Globus pallidus (tissue), 1 donor: ENCODE measurements at places on chromosomes 4 and X.
A peak's percentile ranks its signal among the peaks of the same experiment; 100 is the strongest.

DNA sequence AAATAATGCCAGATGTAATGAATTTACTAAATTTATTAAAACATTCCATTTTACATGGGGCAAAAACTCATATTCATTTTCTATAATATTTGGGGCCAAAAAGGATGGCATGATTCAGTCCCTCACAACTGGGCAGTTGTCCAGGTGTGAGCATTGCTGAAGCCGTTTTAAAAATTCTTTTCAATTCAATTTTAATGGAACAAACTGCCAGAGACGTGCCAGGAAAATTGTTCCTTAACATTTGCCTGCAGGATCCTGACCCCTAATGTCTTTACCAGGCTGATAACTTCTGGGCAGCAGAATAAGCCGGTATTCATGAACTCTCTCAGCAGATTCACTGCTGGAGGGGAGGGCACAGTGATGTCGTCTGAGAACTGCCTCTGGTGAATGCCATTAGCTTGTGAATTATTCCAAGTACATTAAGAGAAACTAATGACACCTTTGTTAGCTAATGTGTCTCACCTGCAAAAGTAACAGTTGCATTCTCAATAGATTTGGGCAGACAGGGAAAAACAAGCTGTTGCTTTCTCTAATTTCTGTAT is 1445.1 kb upstream of the TENM3 start:
- DNase-seq, result no peak

- no peak for DNase-seq
Measured at GRCh38 chrX:9062641-9063040, 28.7 kb upstream of the FAM9B start.

DNA sequence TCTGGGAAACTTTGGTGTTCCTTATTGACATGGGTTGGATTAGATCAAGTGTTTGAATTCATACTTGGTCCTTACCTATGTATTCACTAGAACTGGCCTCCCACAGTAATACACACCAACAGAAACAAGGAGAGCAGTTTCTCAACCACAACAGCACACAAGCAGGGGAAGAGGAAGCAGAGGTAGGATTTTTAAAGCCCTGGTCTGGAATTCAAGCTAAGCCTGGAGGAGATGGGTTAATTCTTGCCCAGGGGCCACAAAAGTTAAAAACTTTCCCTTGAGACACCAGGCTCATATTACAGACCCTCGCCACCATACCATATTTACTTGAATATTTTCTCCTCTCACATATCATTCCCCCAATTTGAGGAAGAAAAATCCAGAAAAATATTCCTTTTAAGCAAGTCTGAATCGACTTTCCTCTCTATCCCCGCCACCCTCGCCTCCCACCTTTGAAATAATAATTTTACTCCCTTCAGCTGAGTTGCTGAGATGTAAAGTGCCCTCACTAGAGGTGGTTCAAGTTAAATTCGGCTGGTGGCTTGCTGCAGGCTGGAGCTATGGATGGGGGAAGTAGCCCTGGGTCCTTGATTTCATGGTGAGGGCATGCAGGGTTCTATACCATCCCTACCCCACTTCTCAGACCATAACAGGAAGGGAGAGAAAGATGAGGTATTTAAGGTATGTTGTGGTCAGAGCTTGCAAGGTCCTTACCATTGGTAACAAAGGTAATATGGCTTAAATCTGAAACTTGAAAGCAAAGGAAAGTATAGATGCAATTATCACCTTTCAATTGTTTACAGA is 440.2 kb downstream of the INPP4B start:
- DNase-seq, result no peak

GRCh38 chr4:56689201-56689969 is 8.3 kb upstream of the HOPX start:
- DNase-seq, result no peak

- no peak for DNase-seq
Measured at GRCh38 chrX:68461093-68461492, 27.8 kb upstream of the OPHN1 start.

DNA sequence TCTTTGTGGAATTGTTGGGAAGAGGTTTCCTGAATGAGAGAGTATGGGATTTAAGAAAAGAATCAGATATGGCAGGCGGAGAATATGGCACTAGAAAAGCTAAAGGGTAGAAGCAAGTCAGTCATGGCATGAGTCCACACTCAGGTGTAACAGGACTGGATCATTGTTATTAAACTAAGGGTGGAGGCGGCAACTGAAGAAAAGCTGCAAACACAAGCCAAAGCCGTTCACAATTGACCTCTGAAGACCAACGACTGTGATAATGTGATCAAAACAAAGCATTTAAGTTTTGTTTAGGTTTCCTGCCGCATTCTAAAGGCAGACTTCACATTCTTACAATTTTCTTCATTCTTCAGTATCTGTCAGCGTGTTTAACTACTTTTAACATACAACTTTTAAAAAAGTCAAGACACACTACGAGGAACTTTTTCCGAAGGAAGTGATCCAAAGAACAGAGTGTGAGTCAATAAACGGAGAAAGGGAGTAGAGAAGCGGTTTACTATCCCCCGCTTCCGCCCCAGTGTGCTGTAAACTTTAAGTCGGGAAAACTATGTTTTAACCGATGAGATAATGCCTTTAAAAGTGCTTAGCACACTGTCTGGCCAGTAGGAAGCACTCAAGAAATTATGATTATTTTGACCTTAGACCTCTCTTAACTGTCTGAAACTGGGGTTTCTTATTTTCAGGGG is 909 bp upstream of the SLAIN2 start:
- peak; percentile 6 for DNase-seq

- DNase-seq, result no peak
Measured at GRCh38 chrX:98380556-98380955, 1496.8 kb downstream of the RPA4 start.

DNA sequence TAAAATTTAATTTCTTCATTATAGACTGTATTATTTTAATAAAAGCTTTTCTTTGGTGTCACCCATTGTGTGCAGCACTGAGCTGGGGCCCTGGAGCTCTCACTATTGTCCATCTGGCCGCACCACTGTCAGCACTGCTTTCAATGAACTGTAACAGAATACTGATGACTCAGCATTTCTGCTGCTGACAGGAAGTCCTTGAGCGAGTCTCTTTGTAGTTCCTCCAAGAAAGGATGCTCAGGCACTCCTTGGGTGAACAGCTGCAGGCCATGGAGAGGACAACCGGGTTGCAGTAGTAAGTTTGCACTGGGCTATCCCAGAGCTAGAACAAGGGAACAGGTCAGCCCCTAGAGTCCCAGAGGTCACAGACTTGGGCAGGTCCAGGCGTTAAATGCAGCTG is 81.6 kb downstream of the SORBS2 start:
- DNase-seq, result no peak

DNA sequence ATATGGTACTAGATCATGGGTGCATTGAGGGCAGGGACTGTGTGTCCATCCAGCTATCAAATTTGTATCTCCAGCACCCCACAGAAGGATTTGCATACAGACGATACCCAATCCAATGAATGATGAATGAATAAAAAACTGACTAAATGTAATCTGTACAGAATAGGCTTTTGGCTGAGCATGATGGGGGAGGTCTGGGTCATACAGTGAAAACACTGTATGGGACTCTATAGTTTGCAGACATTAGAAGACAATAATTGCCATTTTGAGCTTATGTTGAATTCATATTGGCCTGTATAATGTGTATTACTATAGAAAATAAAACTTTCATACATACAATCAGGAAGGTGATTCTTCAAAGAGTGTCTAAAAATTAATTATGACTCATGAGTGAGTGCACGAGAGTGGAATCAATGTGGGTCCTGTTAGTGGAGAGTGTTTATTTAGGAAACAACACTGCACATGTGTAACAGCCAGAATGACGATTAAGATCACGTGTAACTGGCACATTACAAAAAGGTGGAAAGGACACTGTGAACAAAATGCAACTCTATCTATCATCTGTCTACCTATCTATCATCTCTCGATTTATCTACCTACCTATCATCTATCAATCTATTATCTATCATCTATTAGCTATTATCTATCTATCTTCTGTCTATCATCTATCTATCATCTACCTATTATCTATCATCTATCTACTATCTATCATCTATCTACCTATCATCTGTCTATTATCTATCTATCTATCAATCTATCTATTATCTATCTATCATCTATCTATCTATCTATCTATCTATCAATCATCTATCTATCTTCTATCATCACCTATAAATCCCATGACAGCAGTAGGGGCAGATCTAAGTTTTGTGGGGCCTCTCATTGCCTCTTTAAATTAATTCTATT is 201.3 kb downstream of the PTTG2 start:
- no peak for DNase-seq

- no peak for DNase-seq
Measured at GRCh38 chr4:127188847-127189246, 443.9 kb upstream of the INTU start.

GRCh38 chr4:19684084-19684483 is 567.6 kb upstream of the SLIT2 start:
- DNase-seq, result no peak

DNA sequence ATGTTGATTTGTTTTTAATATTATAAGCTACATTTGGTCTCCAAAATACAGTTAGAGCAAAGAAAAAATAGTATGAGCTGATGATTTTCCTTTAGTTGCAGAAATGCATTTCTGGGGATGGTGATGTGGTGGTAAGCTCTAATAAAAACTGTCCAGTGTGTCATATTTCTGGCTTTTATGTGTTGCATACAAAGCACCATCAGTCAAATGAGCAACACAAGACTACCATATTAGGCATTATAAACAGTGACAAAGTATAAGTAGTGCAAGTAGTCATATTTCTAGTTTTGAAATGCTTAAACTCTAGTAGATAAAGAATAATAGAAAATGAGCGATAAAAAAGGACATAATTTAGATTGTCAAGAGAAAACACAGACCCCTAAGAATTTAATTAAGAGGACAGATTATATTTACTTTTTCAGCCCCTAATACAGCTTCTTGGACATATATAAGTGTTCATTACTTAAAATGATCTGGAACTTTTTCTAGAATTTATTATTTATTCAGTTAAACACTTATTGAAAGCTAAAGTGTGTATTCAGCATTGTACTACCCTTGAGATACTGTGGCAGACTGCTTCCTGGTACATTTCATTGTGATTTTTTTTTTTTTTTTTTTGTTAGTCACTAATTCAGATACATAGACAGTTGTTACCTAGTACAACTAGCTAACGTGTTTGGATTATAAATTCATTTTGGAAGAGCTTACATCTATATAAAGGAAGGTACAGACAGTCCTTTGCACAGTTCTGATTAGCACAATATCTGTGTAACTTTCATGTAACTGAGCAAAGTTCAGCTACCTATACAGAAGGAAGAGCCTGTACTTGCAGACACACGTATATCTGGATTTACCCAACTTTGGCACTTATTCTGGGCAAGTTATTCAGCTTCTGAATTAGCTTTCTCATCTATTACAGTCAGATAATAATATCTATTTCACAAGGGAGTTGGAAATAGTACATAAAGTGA is 22.3 kb downstream of the RAP1GDS1 start:
- no peak for DNase-seq

DNA sequence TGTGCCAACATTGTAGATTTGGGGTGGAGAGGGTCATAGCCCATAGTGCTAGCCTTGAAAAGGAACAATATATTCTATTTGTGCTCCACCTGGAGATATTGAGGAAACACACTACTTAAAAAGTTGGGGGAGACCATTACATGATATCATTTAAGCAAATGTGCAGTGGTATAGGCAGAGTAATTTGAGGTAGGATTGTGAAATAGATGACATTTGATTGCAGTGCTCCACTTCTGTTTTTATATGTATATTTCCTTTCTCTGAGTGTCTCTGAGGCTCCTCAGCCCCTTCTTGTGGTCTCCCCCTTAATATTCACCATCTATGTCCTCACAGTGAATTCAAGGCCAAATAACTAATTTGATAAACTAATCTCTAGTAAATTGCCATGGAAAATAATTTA is 85.6 kb upstream of the NMU start:
- no peak for DNase-seq

DNA sequence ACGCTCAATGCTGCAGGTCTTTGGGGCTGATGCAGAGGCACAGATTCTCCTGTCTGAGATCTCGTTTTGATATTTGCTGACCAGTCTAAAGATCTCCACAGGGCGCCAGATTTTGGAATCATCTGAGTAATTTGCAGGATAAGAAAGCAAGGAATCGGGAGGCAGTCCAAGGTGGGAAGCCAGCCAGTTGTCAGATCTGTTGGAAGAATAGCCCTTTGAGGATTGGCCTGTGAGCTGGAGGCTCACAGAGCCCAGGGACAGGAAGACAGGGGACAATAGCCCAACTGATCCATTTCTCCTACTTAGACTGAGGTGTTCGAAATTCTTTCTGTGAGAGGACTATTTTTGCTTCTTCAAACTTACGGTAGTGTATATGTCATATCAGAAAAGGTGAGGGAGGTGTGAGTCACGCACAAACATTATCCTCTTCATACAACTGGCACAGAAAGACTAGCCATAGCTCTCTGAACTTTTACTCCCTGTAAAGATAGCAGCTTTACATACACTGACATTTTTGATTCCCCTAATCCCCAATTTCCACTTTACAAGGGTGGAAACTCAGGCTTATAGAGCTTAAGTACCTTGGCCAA is 8.8 kb downstream of the DIPK2B start:
- DNase-seq, result peak; percentile 83

DNA sequence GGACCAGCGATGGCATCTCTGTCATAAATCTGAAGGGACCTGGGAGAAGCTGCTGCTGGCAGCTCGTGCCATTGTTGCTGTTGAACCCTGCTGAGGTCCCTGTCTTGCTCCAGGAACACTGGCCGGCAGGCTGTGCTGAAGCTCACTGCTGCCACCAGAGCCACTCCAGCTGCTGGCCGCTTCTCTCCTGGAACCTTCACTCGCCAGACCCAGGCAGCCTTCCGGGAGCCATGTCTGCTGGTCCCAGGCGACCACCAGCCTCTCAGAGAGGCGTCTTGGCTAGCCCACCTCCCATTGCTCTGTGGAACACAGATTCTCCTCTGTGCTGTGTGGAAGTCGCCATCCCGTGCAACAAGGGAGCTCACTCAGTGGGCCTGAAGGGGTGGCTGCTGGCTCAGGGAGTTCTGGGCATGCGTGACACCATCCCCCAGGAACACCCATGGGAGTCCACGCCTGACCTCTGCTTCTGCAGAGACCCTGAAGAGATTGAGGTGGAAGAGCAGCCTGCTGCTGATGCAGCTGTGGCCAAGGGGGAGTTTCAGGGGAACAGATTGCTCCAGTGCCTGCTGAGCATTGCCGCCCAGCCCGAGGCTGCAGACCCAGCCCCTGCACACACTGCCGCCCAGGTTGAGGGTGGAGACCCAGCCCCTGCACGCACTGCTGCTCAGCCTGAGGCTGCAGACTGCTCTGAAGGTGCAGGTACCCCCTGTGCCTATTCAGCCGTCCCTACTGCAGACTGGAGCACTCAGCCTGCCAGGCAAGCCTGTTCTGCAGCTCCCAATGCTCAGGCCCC is 33.1 kb upstream of the CYP4V2 start:
- DNase-seq, result no peak

DNA sequence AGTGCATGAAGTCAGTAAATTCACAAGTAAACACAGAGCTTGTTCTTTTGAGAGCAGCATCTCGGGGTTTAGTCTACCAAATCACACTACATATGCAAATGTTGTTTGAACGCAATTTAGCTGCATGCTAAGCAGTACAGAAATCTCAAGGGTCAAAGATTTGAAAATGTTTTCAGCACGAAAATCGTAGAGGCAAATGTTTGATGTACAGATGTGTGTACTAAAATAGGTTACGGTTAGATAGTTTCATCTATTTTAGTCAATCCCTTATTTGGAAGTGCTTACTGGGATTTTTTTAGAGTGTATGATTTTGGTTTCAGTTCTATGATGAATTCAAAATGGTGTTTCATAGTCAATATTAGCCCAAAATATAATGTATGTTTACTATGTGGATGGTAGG is 1928.2 kb upstream of the TENM3 start:
- no peak for DNase-seq

GRCh38 chrX:40423299-40423698 is 157.5 kb upstream of the ATP6AP2 start:
- no peak for DNase-seq
